Stimulated activated CD4-positive, alpha-beta T cell treated with anti-CD3 and anti-CD28 coated beads, Interleukin-1b, Interleukin-23, amount 100 ng/mL, for 24 hours (primary cell): ENCODE measurements at places on chromosomes 11 and 22.

GRCh38 chr11:303363-303762 is 4.0 kb upstream of the IFITM5 start:
- no peak for DNase-seq

DNA sequence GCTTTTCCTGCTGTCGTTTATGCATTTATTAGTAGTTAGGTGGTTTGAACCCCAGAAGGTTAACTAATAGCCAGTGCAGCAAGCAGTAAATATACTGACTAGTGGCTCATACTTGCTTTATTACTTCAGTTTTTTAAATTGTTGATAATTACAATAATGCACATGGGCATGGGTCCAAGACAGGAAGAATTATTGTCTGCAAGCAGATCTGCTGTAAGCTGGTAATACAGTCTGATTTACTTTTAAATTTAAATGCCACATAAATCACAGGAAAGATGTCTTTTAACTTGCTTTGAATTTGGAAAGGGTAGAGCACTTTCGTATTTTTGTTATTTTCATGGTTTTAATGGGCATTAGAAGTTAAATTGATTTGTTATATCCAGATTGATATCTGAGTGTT is 27.1 kb downstream of the APLP2 start:
- no peak for DNase-seq

GRCh38 chr11:94519478-94520084 is 7.3 kb downstream of the C11orf97 start:
- DNase-seq = no peak

DNA sequence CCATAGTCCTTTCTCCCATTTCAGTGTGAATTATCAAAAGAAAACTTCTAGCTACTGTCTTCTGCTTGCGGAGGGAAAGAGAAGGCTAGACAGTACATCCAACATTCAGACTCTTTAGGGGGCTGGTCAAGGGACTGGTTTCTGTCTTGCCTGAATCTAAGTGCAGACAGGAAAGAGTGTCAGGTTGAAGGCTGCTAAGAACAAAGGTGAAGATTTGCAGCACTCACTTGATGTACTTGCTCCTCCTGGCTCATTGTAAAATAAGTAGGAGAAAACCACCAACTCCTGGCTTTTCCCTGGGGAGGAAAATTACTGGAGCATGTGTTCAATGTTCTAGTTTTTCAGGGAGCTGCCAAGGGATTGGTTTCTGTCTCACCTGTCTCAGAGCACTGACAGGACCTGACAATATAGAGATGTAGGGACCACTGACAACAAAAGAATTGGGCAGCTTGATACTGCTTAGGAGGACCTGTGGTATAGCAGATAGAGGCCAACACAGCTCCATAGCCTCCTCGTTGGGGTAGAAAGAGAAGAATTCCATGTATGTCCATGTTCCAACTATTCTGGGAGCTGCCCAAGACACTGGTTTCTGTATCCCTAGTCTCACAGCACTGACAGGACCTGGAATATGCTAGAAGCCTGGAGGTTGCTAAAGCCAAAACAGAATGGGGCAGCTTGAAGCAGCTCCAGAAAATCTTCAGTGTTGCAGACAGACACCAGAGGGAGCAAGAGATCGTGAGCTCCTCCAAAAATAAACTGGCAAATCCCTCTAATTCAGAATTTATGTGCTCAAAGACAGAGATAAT is 39.7 kb upstream of the MMP12 start:
- DNase-seq = no peak

- DNase-seq = no peak
Observed at GRCh38 chr22:25161017-25161915, 38.4 kb upstream of the CRYBB3 start.

- no peak for DNase-seq
Observed at GRCh38 chr11:62450543-62451240, 31.9 kb downstream of the SCGB1A1 start.
